WTC11 (cell line): ENCODE measurements at places on chromosomes 4 and X. TPM values are rescaled to one million over a fixed set of nuclear protein-coding genes. Genes with fewer than 3 reads are reported as not detected.
A peak's percentile ranks its signal among the peaks of the same experiment; 100 is the strongest.

DNA sequence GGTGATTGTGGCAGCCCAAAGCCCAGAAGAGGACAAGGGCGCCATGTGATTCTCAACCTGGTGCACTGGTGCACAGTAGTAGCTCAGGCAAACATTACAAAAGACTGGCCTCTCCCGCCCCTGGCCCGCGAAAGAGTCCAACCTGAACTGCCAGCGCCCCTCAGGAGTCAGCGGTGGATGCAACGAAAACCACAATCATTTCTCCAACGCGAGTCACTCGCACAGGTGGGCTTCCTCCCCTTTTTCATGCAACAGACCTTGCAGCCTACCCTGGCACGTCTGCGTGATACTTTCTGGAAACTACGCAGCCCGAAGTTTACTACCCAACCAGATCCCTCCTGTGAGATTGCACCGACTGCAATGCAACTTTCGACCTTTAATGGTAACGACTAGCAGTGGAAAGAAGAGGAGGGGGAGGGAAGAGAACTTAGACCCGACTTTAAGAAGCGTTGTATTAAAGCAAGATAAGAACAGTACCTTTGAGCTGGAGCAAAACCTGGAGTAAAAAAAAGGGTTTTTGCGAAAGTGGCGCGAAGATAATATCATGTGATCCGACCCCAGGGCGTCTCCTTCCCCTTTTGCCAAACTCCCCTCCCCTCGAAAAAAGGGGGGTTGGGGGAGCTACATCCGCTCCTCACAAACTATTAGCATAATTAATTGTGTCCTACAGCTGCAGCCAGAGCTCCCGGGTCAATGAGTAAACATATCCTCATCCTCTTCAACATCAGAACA lies 63.3 kb upstream of the CCDC160 start:
- peak; percentile 36 for DNase-seq

Gene ANK2
- total RNA-seq, result 27.9 to 33.7 TPM (median 30.8 TPM) in 3 replicates

Gene UFSP2
- total RNA-seq, result 29.6 to 33.0 TPM (median 30.8 TPM) in 3 replicates

Gene PNCK
- total RNA-seq, result 8.6 to 14.3 TPM (median 12.1 TPM) in 3 replicates

DNA sequence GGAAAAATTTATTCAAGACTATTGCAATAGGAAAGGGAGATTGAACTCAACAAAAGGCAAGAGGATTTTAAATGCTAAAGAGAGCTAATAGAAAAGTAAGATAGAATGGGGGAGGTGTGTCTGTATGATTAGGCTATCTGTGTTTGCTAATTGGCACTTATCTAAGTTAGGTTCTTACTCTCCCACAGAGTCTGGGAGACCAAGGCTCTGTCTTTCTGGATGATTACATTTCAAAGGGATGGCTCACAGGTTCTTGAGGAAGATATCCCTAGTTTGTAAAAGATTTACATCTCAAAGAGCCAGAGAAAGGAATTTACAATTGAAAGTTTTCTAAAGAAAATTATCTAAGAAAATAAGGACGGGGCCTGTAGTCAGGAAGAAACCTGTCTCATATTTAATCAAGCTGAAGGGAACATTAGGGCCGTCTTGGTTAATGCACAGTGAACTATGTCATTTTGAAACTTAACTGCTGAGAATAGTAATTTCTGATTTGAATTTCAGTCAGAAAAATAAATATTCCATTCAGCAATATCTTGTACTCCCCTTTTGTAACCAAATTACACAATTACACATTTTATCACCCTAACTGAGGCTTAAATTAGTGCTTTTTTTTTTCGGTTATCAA lies 75.8 kb downstream of the MAGEB10 start:
- DNase-seq, result no peak

DNA sequence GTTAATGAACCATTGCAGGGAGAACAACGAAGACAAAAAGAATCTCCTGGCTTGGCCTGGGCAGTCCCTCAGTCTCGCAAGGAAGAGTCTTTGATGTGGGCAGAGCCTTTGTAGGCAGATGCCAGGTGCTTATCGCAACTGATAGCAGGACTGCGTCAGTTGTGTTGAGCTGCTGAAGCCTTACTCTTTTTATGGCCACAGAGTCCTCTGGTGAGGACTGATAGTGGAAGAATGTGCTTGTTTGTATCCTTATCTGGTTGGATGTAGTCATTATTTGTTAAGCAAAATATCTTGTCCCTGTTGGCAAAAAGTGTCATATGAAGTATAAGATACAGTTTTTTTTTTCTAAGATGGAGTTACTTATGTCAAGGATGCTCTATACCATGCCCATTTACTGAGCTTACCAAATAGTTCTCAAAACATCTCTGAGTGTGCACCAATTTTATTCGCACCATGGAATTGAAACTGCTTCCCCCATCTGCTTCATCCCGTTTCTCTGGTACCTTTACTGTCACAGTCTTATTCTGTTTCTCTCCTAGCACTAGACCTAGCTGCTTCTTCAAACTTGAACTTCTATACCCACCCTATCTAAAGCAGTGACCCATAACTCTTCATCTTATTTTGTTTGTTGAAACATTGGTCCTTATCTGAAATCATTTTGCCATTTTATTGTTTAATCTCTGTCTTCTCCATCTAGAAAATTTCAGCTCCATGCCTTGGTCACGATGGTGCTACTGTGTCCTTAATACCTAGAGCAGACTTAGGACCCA lies 47.0 kb upstream of the SPRY1 start:
- DNase-seq, result no peak

- DNase-seq, result no peak
Observed at GRCh38 chr4:137705171-137705783, 173.0 kb upstream of the PCDH18 start.

Gene FAT4
- 6.6 to 10.5 TPM (median 6.8 TPM) in 3 replicates for total RNA-seq

DNA sequence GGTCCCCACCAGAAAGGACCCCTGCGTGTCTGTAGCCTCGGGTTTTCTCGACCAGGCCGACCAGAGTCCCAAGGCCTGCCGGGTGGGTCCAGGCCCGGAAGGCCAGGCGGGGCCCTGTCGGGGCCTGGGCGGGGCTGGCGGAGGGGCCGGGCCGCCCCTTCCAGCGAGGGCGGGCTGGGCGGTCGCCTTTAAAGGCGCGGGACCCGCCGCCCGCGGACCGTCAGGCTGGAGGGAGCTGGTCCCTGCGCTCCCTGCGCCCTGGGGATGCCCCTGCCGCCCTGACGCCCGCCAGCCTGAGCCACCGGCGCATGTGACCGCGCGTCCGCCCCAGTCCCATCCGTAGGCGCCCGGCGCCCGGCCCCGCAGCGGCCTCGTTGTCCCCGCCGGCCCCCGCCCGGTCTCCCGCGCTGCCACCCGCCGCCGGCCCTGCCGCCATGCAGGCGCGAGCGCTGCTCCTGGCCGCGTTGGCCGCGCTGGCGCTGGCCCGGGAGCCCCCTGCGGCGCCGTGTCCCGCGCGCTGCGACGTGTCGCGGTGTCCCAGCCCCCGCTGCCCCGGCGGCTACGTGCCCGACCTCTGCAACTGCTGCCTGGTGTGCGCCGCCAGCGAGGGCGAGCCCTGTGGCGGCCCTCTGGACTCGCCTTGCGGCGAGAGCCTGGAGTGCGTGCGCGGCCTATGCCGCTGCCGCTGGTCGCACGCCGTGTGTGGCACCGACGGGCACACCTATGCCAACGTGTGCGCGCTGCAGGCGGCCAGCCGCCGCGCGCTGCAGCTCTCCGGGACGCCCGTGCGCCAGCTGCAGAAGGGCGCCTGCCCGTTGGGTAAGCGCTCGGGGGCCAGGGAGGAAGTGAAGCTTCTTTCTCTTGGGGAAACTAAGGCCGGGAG lies at the start of gene HTRA3:
HTRA3 (plus strand) TSS at position 220 of the 883 bp plus-strand sequence; CDS start at position 435, 215 bp downstream.
- peak; percentile 56 for DNase-seq

- DNase-seq, result no peak
Observed at GRCh38 chr4:88179261-88179660, 20.8 kb upstream of the ABCG2 start.

GRCh38 chrX:152206426-152206825 lies 68.0 kb upstream of the MAGEA10 start:
- DNase-seq, result no peak

- no peak for DNase-seq
Observed at GRCh38 chrX:118189000-118189399, 72.4 kb upstream of the KLHL13 start.

DNA sequence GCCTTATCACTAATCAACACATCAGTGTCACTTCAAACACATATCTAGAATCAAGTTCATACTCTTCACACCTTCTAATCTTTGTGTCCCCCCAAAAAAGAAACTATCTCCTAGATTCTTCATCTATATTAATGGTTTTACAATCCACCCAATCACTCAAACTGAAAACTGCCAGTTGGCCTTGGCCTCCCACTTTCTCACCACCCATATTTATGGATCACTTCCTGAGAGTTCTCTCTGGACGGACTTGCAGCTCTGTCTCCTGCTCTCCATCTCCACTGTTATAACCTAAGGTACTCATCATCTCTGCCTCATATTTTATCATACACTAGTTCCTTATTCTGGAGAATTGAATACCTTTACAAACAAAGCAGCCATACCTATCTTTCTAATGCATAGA lies 106.1 kb upstream of the ATOH1 start:
- DNase-seq, result no peak

Gene CLDN22
- total RNA-seq, result not detected in 3 replicates

Gene DGAT2L6
- total RNA-seq, result not detected in 3 replicates

DNA sequence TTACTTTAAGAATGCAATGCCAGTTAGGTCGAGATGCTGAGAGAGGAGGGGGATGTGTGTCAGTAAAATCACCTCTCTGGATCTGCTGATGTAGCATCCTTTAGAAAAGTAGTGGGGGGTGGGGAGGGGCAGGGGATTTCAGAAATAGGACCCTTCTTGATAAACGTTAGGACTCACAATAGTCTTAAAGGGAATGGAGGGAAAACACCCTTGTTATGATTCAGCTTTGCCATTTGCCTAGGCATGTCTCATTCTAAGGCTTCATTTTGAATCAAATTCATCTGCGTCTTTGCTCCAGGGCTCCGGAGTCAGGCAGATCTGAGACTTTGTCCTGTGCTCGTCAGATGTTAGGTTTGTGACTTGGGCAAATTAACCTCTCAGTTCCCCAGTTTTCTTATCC lies 879 bp downstream of the SH2D1A start:
- no peak for DNase-seq

- DNase-seq, result peak; percentile 49
Observed at GRCh38 chrX:114581528-114582263, 2.2 kb upstream of the HTR2C start.

- peak; percentile 14 for DNase-seq
Observed at GRCh38 chr4:104352211-104352610, 142.5 kb downstream of the CXXC4 start.

Gene PABPC1L2B
- total RNA-seq, result 1.0 to 1.7 TPM (median 1.6 TPM) in 3 replicates

DNA sequence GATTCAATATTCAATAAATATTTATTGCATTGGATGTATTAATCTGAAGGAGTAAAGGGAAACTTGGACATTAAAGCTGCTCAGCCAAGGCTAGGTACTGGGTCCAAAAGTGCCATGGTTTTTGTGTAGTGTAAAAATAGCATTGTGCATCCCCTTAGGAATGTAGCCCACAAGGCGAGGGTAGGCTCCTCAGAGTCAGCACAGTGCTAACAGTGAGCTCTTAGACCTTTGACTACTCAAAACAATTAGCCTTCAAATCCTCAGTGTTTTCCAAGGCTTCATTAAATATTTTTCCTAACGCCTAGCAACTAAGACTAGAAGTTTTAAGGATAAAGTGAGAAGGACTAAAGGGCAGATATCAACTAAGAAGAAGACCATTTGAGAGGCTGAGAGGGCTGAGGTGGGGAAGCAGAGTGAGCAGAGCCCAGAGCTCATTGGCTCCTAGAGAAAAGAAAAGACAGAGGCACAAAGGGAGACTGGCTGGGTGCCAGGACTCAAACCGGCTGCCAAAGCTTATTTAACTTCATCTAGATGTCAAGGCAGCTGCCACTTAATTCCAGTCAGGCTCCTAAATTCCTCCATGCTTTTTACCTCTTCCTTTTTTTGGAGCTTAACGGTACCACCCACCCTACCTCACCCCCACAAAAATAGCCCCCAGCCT lies 17.0 kb downstream of the PRKG2 start:
- no peak for DNase-seq
